Inflammatory macrophage treated with lipopolysaccharide for 4 hours (primary cell): ENCODE measurements at places on chromosomes 1 and 21.

DNA sequence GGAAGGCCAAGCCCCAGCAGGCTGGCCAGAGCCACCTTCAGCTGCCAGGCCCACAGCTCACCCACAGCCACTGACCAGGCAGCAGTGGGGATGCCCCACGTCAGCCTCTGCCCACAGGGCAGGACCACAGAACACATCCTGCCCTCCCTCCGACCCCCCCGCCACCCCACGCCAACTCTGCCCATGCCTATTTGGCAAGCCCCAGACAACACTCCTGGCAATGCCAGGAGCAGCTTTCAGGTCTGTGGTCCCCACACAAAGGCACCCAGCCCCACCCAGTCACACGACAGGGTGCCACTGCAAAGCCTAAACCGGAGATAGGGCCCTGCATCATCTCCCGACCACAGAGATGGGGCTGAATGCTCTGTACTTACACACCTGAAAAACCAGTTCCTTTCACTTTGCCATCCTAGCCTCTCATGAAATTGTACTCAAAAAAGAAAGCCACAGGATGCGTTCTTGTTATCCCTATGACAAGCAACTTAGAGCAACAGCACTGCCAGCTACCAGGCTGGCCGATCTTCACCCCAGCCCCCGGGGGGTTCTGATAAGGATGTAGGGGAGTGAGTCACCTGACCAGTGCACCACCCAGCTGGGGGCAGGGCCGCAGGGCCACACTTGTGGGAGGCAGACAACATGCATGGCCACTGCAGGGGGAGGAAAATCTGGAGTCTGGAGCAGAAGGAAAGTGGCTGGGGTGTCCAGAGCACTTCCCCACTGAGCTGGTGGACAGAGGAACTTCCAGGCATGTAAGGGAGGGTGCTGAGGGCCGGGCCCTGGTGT, 36.2 kb downstream of the UBE2G2 start:
- no peak for DNase-seq

DNA sequence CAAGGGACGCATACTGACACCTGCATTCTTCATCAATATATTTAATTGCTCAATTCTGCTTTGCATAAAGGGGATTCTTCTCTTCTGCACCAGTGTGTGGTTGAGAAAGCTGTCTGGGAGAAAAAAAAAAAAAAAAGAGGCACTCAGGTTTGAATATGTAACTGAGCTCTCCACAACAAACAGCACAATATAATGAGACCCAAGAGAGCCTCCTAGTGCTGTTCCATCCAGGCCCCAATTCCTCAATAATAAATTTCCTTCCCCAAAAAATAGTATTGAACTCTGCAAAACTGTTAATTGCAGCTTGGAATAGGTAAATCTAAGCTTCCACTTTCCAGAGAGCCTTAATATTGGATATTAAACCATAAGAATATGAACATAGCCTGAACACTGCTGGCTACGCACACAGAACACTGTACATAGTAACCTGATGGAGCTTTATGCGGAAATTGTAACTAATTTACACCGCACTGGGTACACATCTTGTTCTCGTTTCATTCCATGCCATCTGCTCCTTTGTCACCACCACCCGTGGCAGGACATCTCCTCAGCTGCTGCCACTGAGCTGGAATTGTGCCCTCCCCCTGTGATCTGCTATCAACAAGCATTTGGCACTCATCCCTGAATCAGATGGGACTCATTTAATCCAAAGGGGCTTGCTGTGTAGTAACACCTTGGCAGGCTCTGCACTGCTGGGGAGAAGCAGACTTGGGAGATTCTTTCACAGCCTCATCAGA, 272.0 kb downstream of the HHIPL2 start:
- DNase-seq, result no peak

DNA sequence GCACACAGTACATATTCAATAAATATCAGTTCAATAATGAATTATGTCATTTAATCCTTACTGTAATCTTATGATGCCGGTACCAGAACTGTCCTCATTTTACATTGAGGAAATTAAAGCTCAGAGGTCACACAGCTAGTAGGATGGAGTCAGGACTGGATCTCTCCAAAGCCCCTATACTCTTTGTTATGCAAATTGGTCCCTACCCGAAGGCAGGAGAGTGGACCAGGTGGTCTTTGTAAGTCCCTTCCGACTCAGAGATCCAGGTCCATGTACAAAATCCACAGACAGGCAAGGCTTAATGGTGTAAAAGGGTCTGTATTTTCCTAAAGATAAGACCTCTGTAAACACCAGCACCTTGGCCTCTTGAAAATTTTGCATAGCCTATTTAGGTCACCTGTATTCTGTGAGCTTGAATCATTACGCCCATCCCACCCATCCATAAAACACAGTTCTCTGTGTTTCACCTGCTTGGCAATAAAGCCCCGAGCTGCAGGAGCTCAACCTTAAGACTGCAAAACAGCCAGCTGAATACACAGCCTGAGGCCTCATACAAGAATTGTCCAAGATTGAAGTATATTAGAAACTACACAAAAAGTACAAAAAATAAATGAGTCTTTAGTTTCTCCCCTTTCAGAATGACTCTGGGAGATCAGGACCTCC, 41.7 kb downstream of the PLXNA2 start:
- no peak for DNase-seq

GRCh38 chr1:16174886-16175598, 19.2 kb upstream of the EPHA2 start:
- no peak for DNase-seq
